COR-L47 (cell line): ENCODE measurements at places on chromosomes 11 and 22.

DNA sequence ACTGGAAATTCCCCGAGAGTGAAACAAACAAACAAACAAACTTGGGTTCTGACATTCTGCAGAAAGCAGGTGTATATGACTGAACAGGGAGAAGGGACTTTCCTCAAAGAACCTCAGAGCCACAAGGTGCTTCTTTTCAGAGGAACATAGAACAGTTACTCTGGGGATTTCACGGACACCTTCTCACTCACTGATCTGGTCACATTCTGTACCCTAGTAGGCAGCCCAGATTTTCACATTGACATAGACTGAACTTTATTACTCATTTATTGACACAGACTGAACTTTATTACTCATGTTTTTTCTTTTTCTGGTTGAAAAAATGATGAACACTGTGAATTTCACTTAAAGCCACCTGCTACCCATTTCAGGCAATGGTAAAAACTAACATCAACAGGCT, 263.0 kb downstream of the OPCML start:
- DNase-seq: no peak

GRCh38 chr11:103552086-103552485, 442.9 kb downstream of the DYNC2H1 start:
- no peak for DNase-seq

DNA sequence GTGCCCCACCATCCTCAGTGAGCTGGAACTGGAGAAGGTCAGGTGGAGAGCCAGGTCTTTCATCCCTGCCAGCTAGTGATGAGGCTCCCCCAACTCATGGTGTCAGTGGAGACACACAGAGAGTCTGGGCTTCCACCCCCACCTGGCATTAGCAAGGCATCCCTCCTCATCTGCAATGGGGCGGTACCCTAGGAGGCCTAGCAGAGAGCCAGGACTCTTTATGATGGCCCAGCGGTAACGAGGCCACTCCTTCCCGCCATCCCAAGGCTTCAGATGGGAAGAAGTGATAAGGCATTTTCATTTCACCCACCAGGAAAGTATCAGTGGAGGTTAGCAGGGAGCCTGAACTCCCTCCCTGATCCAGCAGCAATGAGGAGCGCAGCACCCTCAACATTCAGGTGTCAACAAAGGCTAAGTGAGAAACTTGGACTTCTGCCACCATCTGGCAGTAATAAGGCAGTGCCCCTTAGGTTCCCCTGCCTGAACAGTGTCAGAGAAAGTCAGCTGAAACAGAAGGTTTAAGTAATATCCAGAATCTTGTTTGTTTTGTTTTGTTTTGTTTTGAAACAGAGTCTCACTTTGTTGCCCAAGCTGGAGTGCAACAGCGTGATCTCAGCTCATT, 40.5 kb upstream of the FBLN1 start:
- DNase-seq: no peak

GRCh38 chr22:37765498-37765897, 42.2 kb upstream of the GCAT start:
- no peak for DNase-seq

DNA sequence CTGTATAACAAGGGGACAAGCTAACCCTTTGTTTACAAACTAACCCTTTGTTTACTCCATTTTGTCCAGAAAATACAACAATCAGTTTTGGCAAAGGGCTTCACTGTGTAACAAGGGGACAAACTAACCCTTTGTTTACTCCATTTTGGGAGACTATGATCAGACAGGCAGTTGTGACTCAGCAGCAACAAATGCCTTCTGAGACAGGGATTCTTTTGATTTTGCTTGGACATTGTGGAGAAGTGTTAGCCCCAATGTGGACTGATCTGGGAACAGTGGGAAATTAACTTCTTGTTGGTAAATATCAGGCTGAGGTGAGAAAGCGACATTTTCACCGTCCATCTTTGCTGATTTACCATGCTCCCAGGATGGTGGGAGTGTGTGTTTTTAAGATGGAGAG, 983 bp downstream of the EHF start:
- no peak for DNase-seq

- DNase-seq: no peak
Observed at GRCh38 chr22:32324505-32325415, 32.9 kb upstream of the RFPL3 start.

DNA sequence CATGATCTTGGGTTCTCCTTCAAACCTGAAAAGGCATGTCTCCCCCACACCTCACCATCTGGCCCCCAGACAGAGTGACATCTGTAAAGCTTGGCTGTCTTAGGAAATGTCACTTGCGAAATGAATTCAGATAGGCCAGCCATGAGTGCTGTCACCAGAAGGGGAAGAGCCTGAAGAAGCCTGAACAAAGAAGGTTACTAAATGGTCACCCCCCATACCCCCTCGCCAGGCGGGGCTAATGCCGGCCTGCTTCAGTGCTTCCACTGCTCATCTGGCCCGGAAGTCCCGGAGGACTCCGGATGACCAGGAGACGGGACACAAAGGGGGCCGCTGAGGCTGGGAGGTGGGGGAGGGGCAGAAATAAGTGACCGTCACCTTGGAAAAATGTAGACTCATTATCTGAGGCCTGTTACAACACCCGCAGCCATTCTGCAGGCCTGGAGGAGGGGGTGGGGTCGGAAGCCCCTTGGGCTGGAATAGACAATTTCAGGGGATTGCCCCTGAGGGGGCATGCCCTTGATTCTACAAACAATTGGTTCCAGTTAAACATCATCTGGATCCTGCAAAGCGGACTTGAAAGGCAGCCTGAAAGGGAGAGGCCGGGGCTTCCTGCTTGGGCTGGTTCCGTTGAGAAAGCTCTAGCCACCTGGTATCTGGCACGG, 43.2 kb downstream of the NAT10 start:
- DNase-seq: no peak

- DNase-seq: no peak
Observed at GRCh38 chr11:92762121-92762540, 207.3 kb upstream of the MTNR1B start.

DNA sequence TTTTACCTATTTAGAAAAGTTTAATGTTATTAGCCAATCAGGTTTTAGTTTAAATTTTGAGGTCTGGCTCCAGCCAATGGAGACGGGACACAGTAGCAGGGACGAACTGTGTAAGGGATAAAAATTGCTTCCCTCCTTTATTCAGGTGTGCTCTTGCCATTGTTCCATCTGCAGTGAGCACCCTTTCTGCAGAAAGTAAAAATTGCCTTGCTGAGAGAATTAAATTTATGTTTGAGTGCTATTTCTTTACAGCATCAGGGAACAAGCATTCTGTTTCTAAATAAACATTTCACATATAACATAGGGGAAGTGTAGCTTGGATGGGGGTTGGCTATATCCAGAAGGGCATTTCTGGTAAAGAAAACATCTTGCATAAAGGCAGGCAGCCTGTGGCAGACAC, 36.4 kb upstream of the ZNRF3 start:
- no peak for DNase-seq

GRCh38 chr11:66388780-66389386, 17.3 kb upstream of the SLC29A2 start:
- DNase-seq: peak; percentile 72

GRCh38 chr11:113449743-113450142, 25.5 kb downstream of the DRD2 start:
- no peak for DNase-seq

DNA sequence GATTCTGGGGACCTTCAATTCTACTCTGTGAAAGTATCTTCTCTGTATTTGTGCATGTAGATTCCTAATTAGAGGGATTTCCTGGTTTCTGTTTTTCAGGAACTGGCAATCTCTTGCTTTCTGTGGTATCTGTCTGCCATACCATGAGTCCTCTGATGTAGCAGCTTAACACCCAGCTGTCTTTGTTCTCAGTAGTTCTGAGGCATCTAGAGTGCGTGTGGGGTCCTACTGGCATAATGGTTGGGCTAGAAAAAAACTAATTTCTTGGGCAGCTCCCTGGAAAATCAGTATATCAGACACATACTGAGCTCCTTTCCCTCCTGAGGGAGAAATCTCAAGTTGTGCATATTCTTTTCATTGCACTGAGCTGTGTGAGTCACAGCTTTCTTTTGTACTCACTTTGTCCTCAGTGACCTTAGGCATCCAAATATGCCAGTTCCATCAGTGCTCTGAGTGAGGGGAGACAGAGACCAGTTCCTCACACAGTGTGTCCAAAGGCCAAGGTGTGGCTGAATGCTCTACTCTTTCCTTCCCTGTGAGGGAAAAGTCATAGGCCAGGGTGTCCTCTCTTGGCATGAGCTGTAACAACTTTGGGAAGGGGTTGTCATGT, 35.5 kb upstream of the SLC22A24 start:
- DNase-seq: no peak
